Thyroid gland (tissue), 4 donors: ENCODE measurements at places on chromosomes 7 and 10. TPM values are rescaled to one million over a fixed set of nuclear protein-coding genes. Genes with fewer than 3 reads are reported as not detected.

GRCh38 chr10:14215641-14216040 lies 115.1 kb downstream of the FRMD4A start:
- DNase-seq = no peak

DNA sequence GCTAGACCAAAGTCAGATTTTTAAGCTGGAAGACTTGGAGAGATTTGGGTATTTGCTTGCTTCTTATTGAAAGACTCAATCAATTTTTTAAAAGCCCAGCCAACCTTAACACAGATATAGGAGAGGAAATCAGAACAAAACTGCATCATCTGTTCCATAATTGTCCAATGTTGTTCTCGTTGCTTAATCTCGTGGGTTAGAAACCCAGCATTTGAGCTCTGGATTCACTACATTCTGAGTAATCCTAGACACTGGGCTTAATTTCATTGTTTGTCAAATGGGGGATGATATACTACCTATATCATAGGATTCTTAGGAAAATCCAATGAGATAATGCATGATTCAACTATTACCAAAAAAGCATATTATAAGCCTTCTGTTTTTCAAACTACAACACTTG lies 48.9 kb downstream of the CALD1 start:
- DNase-seq = no peak

DNA sequence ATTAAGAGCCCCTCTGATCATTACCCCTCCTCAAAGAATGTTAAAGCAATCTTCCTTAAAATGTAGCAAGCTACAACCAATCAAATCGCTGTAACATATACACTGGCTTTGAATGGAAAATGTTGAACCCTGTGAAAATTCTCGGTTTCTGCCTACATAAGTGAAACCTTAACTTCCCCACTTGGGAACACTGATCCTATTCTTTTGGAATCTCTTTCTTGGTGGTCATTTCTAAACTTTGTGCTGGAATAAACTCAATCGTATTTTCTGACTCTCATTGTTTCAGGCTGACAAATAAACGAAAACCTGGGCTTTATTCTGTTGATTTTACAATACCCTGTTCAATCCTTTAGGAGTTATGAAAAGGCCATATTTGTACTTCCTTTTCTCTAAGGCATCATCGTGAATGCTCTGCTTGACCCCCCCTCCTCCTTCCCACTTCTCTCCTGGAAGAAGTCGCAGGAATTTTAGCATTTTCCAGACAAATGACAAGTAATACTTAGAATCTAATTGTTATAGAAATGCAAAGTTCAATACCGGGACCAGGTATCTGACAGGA lies 155.1 kb upstream of the FAM13C start:
- no peak for DNase-seq

- DNase-seq = no peak
Observed at GRCh38 chr7:158266817-158267741, 320.5 kb downstream of the PTPRN2 start.

The SPDYE16 gene
- 0.33 TPM for total RNA-seq

- DNase-seq = no peak
Observed at GRCh38 chr7:20236790-20237189, 19.6 kb upstream of the MACC1 start.

The CDH23 gene
- 3.7 TPM for total RNA-seq

The SPDYE2B gene
- not detected for total RNA-seq

DNA sequence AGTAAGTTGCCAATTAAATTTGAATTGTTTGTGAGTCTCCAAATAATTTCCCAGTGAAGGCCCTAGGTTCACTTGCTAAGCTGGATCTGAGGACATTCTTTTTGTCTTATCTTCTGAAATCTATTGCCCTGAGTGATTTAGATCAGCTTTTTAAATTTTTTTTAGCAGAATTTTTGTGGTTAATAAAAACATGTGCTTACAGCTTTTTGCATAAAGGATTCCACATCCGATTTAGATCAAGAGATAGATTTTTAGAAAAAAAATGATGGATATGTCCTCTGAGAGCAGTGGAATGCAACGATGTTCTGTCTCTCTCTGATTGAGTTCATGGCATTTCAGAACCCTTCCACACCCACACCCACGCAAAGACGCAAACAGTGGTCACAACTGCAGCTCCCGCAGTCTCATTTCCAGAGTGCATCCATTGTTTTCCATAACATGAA lies 358.8 kb downstream of the SUGCT start:
- DNase-seq = no peak
